ENCODE measurements at places on chromosomes 11 and 22. TPM values are rescaled to one million over a fixed set of nuclear protein-coding genes. Genes with fewer than 3 reads are reported as not detected.

The SLN gene
- polyA plus RNA-seq = not detected

The SOX6 gene
- polyA plus RNA-seq = 10.3 TPM

The HBG1 gene
- polyA plus RNA-seq = 2.5 TPM

The LIF gene
- 4.2 TPM for polyA plus RNA-seq

The SLCO2B1 gene
- 10.3 TPM for polyA plus RNA-seq

The RAB38 gene
- polyA plus RNA-seq = 14.3 TPM

The SCGB1C1 gene
- polyA plus RNA-seq = not detected

The TMPRSS4 gene
- polyA plus RNA-seq = 20.0 TPM

The SEPTIN5 gene
- 2.2 TPM for polyA plus RNA-seq

The KDM4E gene
- not detected for polyA plus RNA-seq

The KRTAP5-2 gene
- not detected for polyA plus RNA-seq

The NCAM1 gene
- polyA plus RNA-seq = 0.67 TPM

The C11orf87 gene
- polyA plus RNA-seq = not detected

The RRP8 gene
- 26.4 TPM for polyA plus RNA-seq

The ZNRF3 gene
- polyA plus RNA-seq = 0.22 TPM

The MS4A15 gene
- 7.6 TPM for polyA plus RNA-seq

The TH gene
- 0.10 TPM for polyA plus RNA-seq

The NPAS4 gene
- not detected for polyA plus RNA-seq

The FREY1 gene
- polyA plus RNA-seq = not detected

The SLC5A12 gene
- polyA plus RNA-seq = 232 TPM

The TSGA10IP gene
- polyA plus RNA-seq = not detected

The PRRG4 gene
- 10.7 TPM for polyA plus RNA-seq

The MRGPRF gene
- 1.1 TPM for polyA plus RNA-seq

The CALCA gene
- polyA plus RNA-seq = not detected

The PHLDB1 gene
- 28.6 TPM for polyA plus RNA-seq

The TSPAN18 gene
- 1.1 TPM for polyA plus RNA-seq

The CTSW gene
- 1.4 TPM for polyA plus RNA-seq

The IRAG1 gene
- polyA plus RNA-seq = 0.45 TPM

The CDKN1C gene
- 29.7 TPM for polyA plus RNA-seq

The PRG3 gene
- polyA plus RNA-seq = not detected

The OR8A1 gene
- not detected for polyA plus RNA-seq

The BDNF gene
- not detected for polyA plus RNA-seq

The NLRP14 gene
- 0.03 TPM for polyA plus RNA-seq

The GAB4 gene
- not detected for polyA plus RNA-seq

The CCDC89 gene
- 0.55 TPM for polyA plus RNA-seq

The MAPK8IP2 gene
- polyA plus RNA-seq = 0.22 TPM

The STT3A gene
- polyA plus RNA-seq = 16.5 TPM

The CARD18 gene
- not detected for polyA plus RNA-seq

The IL18 gene
- 38.6 TPM for polyA plus RNA-seq

The KCNK7 gene
- polyA plus RNA-seq = not detected

The OR56A1 gene
- polyA plus RNA-seq = not detected

The ACTN3 gene
- polyA plus RNA-seq = not detected
